GM04503 (cell line): ENCODE measurements at places on chromosomes 16 and 17.

GRCh38 chr16:54397190-54397835, 110.7 kb upstream of the IRX3 start:
- DNase-seq: no peak

DNA sequence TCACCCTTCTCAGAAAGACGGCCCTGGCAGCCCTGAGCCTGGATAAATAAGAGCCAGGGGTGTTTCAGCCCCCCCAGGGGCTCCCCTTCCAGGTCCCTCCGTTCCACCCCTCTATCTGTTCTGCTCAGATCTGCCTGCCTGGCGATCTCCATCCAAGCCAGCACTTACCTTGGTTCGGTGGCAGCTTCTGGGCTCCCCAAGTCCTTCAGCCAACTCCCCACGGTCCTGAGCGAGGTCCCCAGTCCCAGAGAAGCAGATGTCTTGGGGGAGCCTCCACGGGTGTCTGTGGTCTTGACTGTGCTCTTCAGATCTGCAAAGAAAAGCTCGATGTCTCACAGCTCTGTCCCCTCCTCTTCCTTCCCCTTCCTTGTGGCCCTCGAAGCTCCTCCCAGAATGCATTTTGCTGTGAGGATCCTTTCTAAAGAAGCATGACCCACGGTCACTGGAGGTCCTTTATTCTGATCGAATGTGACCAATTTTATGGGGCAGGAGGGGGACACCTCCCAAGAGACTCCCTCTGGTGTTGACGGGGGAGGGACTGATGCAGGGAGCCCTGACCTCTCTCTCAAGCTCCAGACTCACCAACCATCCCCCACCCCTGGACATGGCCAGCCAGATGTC, at the start of gene PIK3R6:
Gene PIK3R6, minus strand, starts transcription at position 314 of the 621 bp plus-strand sequence. CDS start 17,880 bp downstream, outside the sequence.
- no peak for DNase-seq

GRCh38 chr17:81734405-81735263, 22.6 kb downstream of the SLC25A10 start:
- no peak for DNase-seq

DNA sequence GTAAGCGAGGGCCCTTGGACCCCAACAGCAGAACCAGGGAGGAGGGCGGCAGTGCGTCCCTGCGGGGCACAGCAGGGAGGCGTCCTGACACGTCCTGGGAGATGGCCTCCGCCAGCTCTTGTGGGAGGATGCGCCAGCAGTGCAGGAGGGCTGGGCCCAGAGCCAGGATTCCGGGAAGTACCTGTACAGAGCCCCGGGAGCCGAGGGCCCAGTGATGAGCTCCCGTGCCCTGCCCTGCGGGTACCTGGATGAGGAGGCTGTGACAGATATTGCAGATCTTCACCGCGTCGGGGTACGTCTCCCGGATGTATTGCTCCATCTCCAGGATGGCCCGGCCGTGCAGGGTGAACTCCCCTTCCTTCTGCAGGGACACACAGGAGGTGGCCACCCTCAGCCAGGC, 23.1 kb downstream of the KDM8 start:
- no peak for DNase-seq

- DNase-seq: no peak
These were observed 61.0 kb upstream of the ELAC2 start for GRCh38 chr17:13078591-13079385.

DNA sequence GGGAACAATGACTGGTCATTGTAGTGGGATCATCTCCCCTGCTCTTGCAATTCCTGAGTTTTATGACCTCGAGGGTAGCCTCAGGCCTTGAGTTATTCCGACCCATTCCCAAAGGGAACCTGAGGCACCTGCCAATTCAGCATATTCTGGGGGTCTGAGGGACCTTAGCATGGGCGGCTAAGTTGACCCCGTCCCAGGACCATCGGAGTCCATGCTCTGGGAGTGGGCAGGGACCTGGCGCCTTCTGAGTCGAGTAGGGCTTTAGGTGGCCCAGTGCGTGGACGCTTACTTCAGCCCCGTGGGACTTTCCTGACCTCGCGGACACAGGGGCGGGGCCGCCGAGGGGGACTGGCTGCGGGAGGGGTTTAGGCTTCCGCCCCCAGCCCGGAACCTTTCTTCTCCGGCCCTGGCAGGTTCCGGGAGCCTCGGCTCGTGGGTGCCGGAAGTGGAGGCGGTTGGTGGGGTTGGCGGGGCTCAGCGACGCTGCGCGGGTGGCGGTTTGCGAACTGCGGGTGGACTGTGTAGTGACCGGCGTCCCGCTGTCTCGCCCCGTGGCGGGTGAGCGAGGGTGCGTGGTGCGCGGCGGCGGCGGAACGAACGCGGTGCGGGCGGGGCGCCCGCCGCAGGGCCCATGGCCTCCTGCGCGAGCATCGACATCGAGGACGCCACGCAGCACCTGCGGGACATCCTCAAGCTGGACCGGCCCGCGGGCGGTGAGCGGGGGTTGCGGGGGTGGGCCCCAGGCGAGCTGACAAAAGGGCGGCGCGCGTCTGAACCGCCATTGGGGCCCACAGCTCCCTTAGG, at the start of gene EDC4:
Gene EDC4, plus strand, starts transcription at position 422 of the 804 bp plus-strand sequence. Its CDS starts 210 bp downstream, at position 632.
- no peak for DNase-seq

GRCh38 chr17:8393470-8394231, 4.0 kb downstream of the RNF222 start:
- DNase-seq: no peak

GRCh38 chr17:31328160-31328535, 6.7 kb upstream of the EVI2A start:
- no peak for DNase-seq

- DNase-seq: no peak
These were observed 27.3 kb upstream of the ALKBH5 start for GRCh38 chr17:18156171-18156975.

- no peak for DNase-seq
These were observed 89.8 kb downstream of the KATNIP start for GRCh38 chr16:27639561-27640276.

GRCh38 chr17:77677211-77677610, 281.3 kb upstream of the TNRC6C start:
- DNase-seq: no peak

GRCh38 chr16:50615891-50616290, 65.2 kb downstream of the SNX20 start:
- no peak for DNase-seq

DNA sequence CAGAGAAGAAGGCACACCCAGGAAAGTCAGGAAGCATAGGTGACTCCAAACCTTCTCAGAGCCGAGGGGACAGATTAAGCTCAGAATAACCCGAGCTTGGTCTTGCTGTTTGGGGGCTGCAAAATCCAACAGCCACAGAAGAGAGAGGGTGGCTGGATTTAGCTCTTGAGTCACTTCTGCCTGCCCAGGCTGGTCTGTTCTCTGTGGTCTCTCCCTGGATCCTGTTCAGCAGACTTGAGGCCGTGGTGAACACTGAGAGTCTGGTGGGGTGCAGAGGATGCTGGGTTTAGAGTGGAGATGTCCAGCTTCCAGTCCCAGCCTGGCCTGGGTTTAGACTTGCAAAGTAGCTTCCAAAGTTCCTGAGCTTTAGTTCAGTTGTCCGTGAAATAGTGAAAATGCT, 8.8 kb downstream of the SLC26A11 start:
- DNase-seq: no peak

GRCh38 chr17:31200287-31200686, 96.8 kb downstream of the OMG start:
- no peak for DNase-seq

GRCh38 chr16:4935241-4935855, 1.6 kb downstream of the PPL start:
- peak; percentile 88 for DNase-seq

- DNase-seq: peak; percentile 30
These were observed at the start of gene ELOB for GRCh38 chr16:2777231-2777902. Gene ELOB (minus strand): TSS chr16:2777280. CDS start chr16:2777239, 41 bp downstream.

DNA sequence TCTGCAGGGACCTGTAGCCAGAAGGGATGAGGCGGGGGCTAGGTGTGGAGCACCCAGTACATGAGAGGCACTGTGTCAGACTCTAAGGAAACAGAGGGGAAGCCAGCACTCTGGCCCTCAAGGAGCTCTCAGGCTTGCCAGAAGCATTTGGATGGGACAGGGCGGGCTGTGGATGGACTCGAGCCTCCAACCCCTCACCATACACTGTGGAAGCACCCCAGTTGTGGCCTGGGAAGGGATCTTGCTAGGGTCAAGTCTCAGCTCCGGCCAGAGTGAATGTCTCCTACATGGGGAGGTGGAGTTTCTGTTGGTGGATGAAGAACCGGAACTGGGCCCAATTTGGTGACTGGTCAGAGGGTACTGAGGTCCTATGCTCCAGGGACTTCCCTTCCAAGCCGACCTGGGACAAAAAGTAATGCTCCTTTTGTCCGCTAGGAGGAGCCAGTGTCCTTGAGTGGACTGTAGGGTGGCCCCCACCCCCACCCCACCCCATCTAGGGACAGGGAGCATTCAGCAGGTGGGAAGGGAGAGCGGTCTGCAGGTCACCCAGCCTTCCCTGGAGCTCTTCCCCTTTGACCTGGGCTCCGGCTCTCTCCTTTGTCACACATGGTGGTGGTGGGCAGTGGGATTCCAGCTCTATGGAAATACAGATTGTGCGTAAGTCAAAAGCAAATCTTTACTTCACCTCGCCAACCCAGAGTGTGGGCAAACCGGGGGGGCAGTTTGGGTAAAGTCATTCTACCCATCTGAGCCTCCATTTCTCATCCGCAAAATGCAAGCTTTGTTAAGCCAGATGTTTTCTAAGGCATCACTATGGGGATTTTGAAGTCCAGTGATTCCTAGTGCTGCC, 20.4 kb upstream of the PHB1 start:
- no peak for DNase-seq

DNA sequence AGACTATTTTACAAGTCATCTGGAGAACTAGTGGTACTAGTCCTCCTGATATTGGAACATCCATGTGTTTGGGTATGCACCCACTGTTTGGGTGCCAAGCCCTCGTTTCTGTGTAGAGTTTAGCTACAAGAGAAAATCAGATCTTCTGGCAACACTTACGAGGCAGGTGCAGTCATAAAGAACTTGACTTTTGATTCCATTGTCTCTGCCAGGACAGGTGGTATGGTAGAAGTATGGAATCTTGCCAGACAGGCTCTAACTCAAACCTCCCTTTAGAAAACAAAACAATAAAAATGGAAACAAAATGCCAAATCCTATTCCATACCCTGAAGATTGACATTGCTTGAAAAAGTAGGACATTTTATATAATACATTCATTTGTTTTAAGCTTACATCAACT, 16.0 kb downstream of the RNF43 start:
- DNase-seq: no peak

GRCh38 chr17:80964859-80965580, 26.6 kb upstream of the CHMP6 start:
- no peak for DNase-seq

DNA sequence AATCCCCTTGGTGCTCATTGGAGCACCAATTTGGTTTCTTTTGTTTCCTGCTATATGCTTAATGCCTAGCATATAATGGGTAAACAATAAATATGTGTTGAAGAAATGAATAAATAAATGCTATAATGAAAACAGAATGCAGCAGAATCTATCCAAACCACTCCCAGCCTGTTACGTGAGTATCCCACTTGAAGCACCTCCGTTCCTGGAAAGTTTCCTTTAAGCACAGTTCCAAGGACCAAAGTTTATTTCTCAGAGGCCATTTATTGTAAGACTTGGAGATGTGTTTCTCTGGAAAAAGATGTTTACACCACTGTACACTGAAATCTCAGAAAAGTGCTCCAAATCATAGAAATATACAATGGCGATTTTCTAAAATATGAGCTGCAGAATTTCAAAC, 187.0 kb downstream of the SOX9 start:
- no peak for DNase-seq

GRCh38 chr16:28844226-28844885, 1.8 kb downstream of the TUFM start:
- DNase-seq: no peak

- DNase-seq: peak; percentile 82
These were observed 18.1 kb downstream of the USP36 start for GRCh38 chr17:78822552-78822951.

GRCh38 chr17:80743181-80743771, 198.6 kb downstream of the RPTOR start:
- peak; percentile 50 for DNase-seq

DNA sequence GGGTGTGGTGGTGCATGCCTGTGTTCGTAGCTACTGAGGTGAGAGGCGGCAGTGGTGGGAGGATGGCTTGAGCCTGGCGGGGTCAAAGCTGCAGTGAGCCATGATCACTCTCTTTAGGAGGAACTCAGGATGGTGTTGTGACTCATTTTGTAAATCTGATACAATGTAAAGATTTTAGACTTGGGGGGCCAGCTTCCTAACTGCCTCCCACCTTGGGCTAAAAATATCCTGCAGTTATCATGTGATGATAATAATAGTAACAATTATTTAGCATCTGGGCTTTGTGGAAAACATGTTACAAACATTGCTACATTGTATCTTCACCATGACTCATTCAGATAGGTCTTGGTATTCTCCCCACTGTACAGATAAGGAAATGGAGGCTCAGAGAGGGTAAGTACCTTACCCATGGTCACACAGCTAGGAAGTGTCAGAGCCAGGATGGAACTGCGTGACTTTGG, 7.4 kb downstream of the CTNS start:
- DNase-seq: no peak

- no peak for DNase-seq
These were observed 23.8 kb downstream of the LITAF start for GRCh38 chr16:11562941-11563340.

DNA sequence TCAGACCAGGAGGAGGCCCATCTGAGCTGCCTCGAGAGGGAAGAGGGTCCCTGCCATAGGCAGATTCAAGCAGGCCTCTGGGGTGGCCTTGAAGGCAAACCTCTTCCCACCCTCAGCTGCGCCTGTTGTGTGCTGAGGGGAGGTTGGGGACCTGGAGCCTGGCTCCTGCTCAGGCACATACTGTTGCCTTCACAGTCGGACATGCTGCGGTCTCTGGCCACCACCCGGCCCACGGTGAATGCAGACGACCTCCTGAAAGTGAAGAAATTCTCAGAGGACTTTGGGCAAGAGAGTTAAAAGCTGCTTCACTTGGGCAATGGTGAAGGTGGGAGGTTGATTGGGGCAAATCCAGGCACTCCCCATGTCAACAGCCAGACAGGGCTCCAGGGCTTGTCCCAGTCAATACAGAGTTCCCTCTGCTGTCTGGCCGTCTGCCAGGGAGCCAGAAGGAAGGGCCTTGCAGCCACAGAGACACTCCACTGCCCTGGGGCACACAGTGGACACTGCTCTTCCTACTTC, 6.3 kb downstream of the PDF start:
- DNase-seq: no peak

- no peak for DNase-seq
These were observed 108.8 kb downstream of the WSCD1 start for GRCh38 chr17:6179017-6179416.

GRCh38 chr17:79829004-79829403, 10.2 kb downstream of the CBX4 start:
- DNase-seq: no peak

DNA sequence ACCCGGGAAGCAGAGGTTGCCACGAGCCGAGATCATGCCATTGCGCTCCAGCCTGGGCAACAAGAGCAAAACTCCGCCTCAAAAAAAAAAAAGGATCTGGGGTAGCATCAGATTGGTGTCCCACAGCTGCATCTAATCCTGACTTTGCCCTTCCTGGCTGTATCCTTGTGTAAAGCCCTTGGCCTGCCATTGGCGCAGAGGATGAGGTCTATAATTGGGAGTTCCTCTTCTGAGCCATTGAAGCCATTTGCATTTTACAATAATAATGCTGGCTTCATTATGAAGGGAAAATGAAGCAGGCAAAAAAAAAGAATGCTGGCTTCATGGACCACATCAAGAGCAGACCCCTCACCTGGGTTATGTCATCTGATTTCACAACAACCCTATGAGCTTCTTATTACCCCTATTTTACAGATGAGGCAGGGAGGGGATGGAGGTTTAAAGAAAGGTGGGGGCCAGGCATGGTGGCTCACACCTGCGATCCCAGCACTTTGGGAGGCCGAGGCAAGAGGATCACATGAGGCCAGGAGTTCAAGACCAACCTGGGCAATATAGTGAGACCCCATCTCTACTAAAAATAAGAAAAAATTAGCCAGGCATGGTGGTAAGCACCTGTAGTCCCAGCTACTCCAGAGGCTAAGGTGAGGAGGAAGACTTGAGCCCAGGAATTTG, 1.2 kb upstream of the LITAFD start:
- no peak for DNase-seq
